NCI-H2171 treated with DMSO at 0.1 percent for 48 hours (cell line): ENCODE measurements at places on chromosomes 12 and 14.

GRCh38 chr14:22883173-22883976 is at the start of gene REM2:
Gene REM2, plus strand, starts transcription at chr14:22883222. Its CDS starts 66 bp downstream, at chr14:22883288.
- DNase-seq: peak; percentile 84

GRCh38 chr12:124556896-124557501 is 10.4 kb downstream of the NCOR2 start:
- DNase-seq: peak; percentile 66

DNA sequence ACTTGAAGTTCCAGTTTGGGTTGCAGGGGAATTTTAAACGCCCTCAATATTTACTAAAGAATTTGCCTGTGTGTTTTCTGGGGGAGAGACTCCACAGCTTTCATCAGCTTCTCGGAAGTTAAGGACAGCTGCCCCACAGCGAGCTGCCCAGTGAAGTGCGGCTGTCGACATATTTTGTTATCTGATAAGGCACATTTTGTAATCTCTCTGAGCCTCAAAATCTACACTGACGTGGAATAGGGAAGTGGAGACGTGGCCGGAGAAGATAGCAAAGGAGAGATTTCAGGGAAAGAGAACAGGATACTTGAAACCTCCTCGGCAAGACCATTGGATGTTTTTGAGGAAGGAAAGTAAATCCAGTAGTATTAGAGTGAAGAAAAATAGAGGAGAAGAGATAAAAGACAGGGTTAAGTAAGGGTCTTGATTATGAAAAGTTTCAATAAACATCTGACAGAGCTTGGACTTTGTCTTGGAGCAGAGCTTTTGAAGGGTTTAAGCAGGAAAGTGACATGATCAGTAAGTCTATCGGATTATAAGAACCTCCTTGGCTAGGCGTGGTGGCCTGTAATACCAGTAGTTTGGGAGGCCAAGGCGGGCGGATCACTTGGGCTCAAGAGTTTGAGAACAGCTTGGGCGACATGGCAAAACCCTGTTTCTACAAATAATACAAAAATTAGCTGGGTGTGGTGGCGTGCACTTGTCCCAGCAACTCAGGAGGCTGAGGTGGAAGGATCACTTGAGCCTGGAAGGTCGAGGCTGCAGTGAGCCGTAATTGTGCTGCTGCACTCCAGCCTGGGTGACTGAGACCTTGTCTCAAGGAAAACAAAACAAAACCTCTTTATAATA is 1.1 kb downstream of the POLR3B start:
- no peak for DNase-seq

DNA sequence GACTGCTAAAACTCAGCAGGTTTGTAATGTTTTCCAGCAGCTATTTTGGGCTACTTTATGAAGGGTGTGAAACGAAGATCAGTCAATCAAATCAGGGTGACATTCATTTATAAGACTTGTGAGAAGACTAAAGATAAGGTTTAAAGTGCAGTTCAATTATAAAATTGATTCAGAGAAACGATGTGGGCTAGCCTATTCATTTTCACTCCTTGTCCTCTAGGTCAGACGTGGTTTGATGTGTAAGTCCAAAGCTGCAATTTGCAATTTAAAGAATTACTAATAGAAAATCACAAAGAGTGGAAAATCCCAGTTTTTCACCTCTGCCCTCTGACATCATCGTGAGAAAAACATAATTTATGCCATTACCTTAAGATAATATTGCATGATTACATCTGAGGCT is 243.5 kb upstream of the NOVA1 start:
- no peak for DNase-seq

DNA sequence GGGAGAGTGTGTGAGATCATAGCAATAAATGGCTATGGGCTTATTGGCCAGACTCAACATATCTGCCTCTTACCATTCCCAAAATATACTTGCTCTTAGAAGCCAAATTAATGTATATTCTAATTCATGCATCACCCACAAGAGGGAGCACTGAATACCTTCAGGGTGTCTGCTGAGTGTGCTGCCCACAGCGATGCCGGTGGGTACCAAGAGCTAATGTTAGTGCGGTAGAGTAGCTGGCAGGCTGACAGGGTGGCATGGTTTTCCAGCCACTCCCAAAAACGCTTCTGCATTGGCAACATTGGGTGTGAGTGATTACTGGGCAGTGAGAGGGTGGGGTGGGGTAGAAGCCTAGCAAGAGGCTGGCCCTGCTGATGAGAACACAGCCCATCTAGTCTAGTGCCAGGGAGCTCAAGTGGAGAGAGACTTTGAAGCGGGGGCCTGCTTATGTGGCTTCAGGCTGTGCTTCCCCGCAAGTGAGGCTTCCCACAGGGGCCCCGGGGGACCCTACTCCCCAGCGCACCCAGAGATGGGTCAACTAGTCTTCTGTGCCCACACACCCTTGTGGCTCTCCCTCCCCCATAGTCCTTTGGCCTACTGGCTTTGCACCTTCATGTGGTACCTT is 9.2 kb upstream of the PLEKHD1 start:
- DNase-seq: peak; percentile 66

- DNase-seq: peak; percentile 74
Observed at GRCh38 chr12:123519141-123520001, 14.1 kb downstream of the RILPL1 start.

GRCh38 chr12:65643595-65644386 is 180.5 kb upstream of the HMGA2 start:
- no peak for DNase-seq

- DNase-seq: no peak
Observed at GRCh38 chr12:23063206-23063605, 438.2 kb downstream of the ETNK1 start.

- peak; percentile 72 for DNase-seq
Observed at GRCh38 chr14:76647697-76648298, 113.5 kb upstream of the VASH1 start.

- no peak for DNase-seq
Observed at GRCh38 chr12:132181570-132182200, 37.4 kb downstream of the NOC4L start.

- no peak for DNase-seq
Observed at GRCh38 chr14:31045501-31046080, 19.4 kb upstream of the STRN3 start.

DNA sequence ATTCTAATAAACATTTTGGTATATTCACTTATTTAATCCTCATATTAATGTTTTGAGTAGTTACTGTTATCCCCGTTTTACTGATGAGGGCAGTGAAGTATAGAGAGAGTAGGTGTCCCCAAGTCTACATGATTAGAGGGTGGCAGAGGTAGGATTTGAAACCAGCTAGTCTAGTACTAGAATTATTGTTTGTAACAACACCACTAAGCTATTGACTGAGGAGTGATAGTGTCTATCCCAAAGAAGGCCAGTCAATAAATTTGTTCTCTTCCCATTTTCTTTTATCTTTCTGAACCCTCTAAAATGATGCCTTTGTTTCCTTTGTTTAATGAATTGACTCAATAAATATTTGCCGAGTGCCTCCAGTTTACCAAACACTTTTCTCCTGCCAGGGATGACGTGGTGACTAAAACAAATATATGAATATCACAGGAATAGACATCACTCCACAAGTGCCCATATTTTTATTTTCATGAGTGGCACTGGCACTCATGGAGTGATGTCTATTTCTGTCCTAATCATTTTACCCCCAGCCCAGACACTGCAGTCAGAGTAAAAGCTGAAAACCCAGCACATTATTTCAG is 247.5 kb downstream of the SLC16A7 start:
- DNase-seq: no peak

- peak; percentile 32 for DNase-seq
Observed at GRCh38 chr12:132188916-132189325, 44.7 kb downstream of the NOC4L start.

- DNase-seq: no peak
Observed at GRCh38 chr14:92407410-92407809, 84.4 kb downstream of the SLC24A4 start.

DNA sequence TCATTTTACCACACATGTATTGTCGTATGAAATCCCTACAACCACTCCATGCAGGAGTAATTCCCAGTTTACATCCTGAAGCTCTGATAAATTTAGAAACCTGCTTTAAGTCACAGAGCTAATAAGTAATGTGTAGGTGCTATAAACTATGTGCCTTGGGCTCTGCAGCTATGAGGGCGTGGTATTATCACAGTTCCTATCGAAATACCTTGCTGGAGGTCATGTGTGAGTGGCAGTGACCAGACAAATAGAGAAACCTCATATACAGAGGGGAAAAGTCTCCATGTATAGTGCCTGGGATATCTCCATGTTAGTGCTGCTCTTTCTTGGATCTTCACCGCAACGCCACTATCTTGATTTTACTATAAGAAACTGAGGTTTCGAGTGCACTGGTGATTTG is 883 bp upstream of the TBC1D15 start:
- DNase-seq: no peak

- peak; percentile 92 for DNase-seq
Observed at GRCh38 chr12:49293056-49293956, 1.6 kb upstream of the PRPH start.

DNA sequence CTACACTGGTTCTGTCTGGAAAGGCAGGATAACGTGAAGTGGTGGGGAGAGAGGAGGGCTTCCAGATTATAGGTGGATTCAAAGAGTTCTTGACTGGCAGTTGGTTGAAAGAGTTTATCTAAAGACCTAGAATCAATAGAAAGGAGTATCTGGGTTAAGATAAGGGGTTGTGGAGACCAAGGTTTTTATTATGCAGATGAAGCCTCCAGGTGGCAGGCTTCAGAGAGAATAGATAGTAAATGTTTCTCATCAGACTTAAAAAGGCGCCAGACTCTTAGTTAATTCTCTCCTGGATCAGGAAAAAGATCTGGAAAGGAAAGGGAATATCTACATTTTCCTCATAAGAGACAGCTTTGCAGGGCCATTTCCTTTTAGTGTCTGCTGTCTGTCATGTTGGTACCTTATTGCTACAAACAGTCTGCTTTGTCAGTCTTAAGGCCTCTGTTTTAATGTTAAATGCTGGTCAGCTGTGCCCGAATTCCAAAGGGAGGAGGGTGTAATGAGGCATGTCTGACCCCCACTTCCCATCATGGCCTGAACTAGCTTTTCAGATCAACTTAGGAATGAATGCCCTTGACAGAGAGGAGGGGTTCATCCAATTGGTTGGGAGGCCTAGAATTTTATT is 401.3 kb downstream of the FUT8 start:
- no peak for DNase-seq

- DNase-seq: no peak
Observed at GRCh38 chr14:34078117-34078743, 127.4 kb upstream of the EGLN3 start.

DNA sequence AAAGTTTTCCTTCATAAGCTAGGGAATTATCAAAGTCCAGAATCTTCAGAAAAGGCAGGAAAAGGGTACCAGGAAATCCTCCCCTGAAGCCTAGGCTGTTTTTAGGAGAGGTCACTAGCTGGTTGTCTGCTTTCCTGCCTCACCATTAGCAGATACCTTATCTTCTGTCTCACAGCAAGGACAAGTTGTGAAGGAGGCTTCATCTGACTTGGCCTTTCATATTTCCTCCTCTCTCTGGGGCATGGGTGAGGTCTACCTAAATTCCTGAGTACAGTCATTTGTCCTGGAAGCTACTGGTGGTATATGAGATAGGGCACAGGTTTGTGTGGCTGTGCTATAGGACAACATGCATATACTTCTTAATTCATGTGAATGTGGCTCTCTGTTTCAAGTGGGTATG is 2.3 kb downstream of the FOXJ2 start:
- no peak for DNase-seq

DNA sequence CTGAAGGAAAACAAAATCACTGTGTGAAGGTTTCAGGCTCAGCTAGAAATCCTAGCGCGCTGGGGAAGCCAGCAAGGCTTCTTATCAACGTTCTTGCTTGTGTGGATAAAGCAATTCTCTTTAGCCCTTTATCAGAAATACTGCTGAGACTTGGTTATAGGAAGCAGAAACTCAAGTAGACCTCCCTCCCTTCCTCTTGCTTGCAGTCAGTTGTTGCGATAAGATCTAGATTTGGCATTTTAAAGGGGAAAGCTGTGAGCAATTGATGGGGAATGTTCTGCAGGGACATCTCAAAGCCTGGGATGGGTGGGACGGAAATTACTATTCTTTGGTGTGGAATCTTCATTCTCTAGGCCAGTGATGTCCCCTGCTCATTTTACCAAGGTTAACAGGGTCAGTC is 76.4 kb upstream of the ANO4 start:
- DNase-seq: no peak

- no peak for DNase-seq
Observed at GRCh38 chr14:44863271-44863670, 98.5 kb downstream of the KLHL28 start.

DNA sequence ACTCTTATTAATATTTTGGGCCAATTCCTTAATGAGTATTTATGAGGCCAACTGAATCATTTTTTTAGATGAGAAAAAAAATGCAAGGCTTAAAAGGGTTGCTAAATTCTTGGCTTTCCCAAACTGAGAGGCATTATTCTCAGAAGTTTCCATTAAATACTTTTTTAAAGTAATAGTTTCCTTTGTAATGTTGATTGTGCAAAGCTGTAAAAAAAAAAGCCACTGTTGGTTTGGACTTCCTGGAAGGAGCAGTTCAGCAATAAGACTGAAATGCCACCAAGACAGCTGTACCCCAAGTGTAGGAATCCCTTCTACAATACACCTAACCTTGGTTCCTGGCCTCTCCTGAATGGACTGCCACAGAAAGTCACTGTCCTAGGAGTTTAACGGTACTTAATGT is 231.3 kb downstream of the MON2 start:
- no peak for DNase-seq

- no peak for DNase-seq
Observed at GRCh38 chr14:23323838-23324454, 2.7 kb downstream of the PABPN1 start.

DNA sequence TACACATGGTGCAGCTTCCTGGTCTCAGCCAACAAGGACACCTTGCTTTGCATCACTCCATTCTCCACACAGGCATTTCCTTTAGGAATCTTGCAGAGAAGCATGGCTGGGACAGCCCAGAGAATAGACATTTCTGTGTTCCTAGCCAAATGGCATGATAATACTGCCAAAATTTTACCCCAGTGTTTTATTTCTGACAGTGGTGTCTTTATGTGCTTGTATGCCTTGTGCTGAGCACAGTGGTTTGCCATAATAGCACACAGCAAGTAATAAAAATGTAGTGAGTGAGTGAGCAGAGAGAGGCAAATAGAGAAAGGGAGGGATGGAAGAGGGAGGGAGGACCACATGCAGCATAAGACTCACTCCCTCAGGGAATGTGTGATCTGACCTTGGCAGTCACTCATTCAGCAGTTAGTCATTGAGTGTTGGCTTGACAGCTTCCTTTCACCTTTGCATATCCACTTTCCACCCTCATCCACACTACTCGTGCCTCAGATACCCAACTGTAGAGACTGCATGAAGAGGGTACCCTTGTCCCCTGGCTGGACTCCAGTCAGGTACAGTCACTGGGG is 212.8 kb upstream of the CCDC196 start:
- no peak for DNase-seq

- no peak for DNase-seq
Observed at GRCh38 chr12:75977590-75977951, 54.0 kb downstream of the PHLDA1 start.
